Osteoblast (primary cell): ENCODE measurements at places on chromosomes 7 and 10. TPM values are rescaled to one million over a fixed set of nuclear protein-coding genes. Genes with fewer than 3 reads are reported as not detected.

DNA sequence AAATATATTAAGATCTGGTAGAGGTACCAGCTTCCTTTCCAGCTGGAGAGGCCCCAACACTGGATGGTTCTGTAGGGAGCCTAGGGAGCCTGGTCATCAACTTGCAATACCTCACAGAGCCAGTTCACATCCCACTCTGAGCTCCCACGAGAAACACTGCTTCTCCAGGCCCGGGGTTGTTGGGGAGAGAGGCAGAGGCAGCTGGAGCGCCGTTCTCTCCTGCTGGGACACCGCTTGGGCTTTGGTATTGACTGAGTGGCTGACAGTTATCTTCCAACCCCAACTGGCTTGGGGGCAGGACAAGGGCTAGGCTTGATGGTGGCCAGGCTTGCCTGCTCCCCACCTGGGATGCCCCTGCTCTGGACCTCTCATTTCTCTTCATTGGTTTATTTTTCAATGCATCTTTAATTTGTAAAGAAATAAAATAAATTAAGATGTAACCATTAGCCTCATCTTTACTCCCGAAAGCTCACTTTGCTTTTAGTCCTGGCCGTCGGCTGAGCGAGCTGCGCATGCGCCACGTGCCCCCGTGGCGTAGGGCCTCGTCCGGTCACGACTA lies 10.0 kb upstream of the CHCHD1 start:
- DNase-seq, result peak; percentile 97

WIPF3 gene
- under 0.01 TPM in 1 of 2 replicates, not detected in the other for total RNA-seq

GRCh38 chr10:48976196-48976595 lies 36.6 kb upstream of the LRRC18 start:
- DNase-seq, result peak; percentile 17

DNA sequence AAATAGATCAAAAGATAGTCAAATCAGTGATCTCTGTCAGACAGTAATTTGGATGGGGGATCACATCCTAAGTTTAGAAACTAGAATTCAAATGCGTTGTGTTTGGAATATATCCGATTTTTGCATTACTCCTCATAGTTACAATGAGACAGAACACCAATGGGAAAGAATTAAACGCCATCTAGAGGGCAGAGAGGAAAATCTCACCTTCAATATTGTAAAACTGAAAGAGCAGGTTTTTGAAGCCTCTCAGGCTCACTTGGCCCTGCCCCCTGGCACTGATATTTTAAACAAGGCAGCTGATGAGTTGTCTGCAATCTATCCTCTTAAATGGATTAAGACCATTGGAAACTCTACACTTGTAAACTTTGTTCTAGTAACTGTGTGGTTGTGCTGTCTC lies 17.7 kb downstream of the FRG2B start:
- no peak for DNase-seq

DNA sequence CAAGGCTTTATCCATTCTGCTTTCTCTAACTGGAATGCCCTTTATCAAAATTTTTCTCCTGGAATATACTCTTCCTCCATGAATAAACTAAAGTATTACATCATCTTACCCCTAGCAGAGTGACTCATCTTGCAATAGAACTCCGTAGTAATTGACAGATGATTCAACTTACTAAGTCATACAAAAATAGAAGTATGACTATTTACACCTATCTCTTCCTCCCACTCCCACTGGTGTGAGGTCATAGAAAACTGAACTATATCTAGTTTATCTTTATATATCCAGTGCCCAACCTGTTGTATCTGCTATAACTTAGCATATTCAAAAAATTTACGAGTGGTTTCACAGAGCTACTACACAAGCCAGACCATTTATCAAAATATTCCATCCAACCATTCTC lies 26.1 kb downstream of the ABCB1 start:
- DNase-seq, result no peak

GRCh38 chr7:109092268-109092667 lies 522.6 kb downstream of the DNAJB9 start:
- DNase-seq, result no peak

GRCh38 chr7:91112902-91113341 lies 151.3 kb upstream of the FZD1 start:
- DNase-seq, result peak; percentile 52

DNA sequence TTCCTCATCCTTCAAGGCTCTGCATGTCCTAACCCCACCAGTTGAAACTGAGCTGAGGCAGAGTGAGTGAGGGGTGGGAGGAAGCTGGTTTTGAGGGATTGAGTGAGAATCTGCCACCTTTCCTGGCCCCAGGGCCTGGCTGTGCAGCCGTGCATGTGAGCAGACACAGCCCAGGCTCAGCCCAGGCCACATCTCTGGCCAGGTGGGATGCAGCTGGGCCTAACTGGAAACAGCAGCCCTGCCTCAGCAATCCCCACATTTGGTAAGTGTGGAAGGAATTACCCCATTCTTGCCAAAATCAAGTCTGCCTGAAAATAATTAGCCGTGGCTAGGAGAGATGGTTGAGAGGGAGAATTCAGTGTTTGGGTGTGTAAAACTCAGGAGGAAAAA lies 116.6 kb downstream of the NEURL1 start:
- DNase-seq, result peak; percentile 34

IMMP2L gene
- 14.1 and 19.9 TPM in 2 replicates for total RNA-seq
